Stimulated activated CD8-positive, alpha-beta memory T cell treated with anti-CD3 and anti-CD28 coated beads, Interleukin-2, amount 100 ng/mL, for 1 hour (primary cell): ENCODE measurements at places on chromosomes 6 and 20.

DNA sequence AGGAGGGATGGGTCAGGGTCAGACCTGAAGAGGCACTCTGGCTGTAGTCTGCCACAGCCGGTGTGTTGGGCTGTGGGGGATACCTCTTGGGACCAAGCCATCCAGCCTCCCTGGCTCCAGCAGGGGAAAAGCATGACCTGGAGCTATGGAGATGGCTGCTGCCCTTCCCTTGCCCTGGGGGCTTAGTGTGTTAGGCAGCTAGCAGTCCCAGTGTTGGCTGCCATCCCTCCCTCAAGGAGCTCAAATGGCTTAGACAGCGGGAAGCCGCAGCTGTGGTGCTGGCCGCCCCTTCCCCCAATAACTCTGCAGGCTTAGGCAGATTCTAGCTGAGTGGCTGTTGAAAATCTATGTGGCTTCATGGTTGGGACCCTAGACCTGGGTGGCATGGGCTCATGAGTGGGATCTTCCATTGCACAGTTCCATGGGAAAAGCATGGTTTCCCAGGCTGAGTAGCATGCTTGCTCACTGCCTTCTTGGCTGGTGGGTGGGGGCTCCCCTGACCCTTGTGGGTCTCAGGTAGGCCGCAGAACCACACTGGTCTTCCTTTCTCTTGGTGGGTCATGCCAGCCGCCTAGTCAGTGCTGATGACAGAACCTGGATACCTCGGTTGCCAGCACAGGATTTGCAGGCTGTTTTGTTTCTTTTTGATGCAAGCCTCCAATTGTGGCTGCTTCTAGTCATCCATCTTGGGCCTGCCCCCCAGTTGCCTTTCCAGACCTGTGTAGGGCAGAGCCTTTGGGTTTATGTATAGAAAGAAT lies 69.0 kb upstream of the AHI1 start:
- DNase-seq: no peak

- no peak for DNase-seq
These were observed 99.6 kb upstream of the DST start for GRCh38 chr6:56742122-56742791.

GRCh38 chr6:141097471-141097870 lies 1035.3 kb upstream of the GJE1 start:
- DNase-seq: no peak

DNA sequence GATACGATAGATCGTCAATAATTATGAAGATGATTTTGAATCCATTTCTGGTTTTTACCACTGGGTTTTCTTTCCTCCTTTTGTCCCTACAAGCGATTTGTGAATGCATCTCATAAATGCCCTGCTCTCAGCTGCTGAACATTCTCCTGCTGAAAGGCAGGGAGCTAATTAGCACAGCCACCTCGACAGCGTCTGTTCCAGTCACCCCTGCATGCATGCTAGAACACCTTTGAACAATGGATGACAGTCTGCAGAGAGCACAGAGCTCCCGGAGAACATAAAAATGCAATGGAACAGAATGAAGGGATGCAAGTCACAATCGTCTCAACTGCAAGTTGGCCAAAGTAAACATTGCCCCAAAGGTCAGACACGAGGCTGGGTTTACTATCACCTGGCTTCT lies 105.8 kb downstream of the SLC35B3 start:
- no peak for DNase-seq

GRCh38 chr6:74250161-74250818 lies 554.3 kb downstream of the CD109 start:
- DNase-seq: no peak

GRCh38 chr6:66866801-66867200 lies 1159.8 kb upstream of the EYS start:
- no peak for DNase-seq

- no peak for DNase-seq
These were observed 29.7 kb upstream of the FAM50B start for GRCh38 chr6:3819161-3820110.

DNA sequence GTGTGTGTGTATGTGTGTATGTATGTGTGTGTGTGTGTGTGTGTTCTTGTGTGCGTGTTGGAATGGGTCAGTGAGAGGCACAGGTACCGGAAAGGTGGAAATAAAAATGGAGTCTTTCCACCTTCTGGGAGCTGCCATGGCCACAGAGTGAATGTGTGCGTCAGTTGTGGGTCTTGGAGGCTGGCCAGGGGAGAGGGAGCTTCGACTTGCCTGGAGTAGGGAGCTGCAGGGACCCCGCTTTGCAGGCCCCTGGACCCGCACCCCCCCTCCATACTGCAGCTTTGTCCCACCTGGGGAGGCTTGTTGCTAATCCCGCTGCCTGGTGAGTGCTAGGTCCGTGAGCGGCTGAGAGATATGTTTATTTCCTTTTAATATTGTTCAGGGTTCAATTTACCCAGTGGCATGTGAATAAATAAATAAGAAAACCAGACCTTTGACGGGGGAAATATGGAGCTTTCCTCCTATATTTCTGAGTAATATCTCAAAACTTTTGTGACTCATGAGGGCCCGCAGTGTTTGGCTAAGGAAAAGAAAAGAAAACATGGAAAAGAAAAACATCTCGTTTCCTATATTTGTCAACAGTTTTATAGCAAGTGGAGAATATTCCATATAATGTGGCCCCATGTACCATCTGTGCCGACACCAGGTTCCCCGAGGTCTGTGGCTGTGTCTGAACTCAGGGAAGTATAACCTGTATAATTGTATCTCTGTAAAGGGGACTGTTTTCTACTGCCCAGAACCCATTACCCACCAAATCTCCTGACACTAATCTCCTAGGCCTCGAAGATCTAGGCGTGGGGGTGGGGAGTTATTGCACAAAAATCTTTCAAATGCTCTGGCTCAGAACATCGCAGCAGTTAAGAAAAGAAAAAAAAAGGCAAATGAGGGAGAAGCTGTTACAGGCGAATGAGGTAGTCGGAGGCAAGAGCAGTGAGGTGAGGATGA lies 24.6 kb upstream of the CCDC167 start:
- DNase-seq: no peak

DNA sequence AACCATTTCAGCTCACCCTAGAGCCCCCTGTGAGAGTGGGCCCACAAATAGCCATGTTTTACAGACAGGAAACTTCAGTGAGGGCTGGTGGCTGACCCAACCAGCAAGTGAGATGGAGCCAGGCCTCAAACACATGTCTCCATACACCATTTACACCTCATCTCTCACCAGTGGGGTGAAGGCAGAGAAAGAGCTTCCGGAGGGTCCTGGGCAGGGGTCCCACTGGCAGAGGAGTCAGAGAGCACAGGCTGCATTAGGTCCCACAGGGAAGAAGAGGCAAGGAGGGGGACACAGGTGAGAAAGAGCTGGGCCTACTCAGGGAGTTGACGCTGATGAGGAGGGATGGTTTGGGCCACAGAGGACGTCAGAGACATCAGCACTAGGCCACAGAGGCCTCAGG lies 172.6 kb downstream of the VEGFA start:
- no peak for DNase-seq

- DNase-seq: no peak
These were observed 122.9 kb downstream of the FAM120B start for GRCh38 chr6:170429450-170429849.

DNA sequence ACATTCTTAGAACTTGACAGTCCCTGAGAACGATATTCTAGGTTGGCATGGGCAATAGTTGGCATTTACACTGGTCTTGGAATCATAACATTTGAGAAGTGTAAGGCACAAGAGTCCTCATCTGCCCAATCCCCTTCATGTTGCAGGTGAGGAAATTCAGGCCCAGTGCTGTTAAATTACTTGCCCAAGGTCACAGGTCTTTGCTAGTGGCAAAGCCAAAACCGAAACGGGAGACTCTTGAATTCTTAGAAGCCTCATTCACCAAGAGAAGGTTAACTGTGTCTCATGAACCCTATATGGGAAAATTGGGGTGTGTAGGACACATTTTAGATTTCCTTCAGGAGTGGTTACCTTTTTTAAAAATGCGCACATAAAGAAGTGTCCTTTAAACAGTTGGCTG lies 7.2 kb downstream of the E2F3 start:
- DNase-seq: no peak
